ENCODE measurements at places on chromosomes 5 and 9.

DNA sequence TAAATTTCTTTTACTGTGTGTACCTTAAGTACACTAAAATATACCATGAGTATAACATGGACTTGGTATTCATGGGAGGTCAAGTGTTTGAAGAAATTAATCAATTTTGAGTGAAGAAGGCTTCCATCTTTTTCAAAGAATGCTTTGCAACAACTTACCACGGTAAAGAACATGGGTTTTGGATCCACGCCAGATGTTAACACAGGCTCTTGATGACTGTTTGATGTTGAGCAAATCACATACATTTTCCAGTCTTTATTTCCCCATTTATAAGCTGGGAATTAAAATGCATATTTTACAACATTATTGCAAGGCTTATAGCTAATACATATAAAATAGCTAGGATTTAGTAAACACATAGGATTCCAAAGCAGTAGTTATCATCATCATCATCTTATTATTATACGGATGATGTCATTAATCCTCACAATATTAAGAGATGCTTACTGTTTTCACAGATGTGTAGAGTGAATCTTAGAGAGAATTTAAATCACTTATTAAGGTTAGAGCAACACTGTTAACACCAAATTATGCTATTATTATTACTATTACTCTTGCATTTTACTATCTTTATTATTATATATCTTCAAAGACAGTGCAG, 362.0 kb downstream of the PRELID2 start:
- no peak for DNase-seq

GRCh38 chr5:99191206-99191745, 262.5 kb upstream of the CHD1 start:
- DNase-seq = no peak

- no peak for DNase-seq
Observed at GRCh38 chr5:108174286-108174685, 207.6 kb downstream of the FBXL17 start.

DNA sequence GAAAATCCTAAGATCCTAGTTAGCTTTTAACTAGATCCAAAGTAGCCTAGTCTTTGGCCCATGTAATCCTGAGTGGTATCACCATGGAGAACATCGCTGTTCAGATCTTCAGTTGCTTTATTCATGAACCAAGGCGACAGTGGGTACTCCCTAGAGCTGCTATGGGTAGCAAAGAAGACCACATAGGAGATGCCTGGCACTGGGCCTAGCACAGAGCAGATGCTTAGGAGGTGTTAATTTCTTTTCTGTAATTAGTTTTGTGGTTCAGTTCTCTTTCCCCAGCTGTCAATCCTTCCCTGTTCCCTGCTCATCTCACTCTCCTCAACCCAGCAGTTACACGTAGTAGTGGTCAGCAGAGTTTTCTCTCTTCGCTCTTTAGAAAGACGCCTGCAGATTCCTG, 9.3 kb downstream of the CAST start:
- DNase-seq = no peak

DNA sequence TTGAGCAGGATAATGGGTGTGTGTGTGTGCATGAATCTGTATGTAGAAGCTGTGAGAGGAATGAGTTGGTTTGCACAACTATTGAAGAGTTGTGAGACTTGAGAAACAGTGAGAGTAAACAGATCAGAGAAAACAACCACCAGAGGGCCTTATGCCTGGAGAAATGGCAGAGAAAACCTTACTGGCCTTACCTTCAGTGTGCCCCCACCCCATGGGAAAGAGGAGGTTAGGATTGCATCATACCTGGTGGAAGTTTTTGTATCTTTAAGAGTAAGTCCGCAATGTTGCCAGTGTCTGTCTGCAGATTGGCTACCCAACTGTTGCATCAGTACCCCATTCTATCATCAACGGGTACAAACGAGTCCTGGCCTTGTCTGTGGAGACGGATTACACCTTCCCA, 1909.4 kb upstream of the WWC1 start:
- no peak for DNase-seq

DNA sequence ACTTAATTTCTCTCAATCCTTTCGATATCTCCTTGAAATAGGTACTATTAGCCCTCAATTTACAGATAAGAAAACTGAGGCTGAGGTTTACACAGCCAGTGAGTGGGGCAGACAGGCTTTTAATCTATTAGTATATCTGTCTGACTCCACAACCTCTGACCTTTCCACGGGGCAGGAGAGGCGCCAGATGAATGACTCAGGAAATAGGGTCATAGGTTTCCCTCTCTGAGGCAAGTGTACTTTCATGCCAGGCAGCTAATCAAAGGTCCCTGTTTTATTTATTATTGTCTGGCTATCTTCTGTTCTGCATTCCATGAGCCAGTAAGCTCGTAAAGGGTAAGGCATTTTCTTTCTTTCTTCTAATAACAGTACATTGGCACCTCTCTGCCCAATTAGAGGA, 79.6 kb upstream of the KLF4 start:
- no peak for DNase-seq

- no peak for DNase-seq
Observed at GRCh38 chr5:99059685-99060084, 130.9 kb upstream of the CHD1 start.

DNA sequence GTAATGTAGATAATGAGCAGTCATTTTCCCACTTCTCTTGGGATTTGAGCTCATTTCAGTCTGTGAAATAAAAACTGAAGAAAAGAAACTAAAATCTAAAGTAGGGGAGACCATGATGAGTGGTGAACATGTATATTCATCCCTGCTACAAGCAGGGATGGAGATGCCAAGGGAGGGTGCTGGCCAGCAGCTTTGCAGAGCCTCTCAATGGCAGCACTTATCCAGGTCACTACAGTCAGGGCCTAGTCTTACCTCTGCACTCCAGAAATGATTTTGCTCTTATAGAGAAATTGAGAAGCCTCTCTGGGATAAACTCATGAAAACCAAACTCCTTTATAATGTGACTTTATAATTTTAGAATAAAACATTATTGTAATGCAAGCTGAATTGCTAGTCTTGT, 317.6 kb downstream of the FBXL17 start:
- DNase-seq = no peak

GRCh38 chr5:91301106-91301846, 81.8 kb downstream of the ARRDC3 start:
- DNase-seq = no peak

GRCh38 chr5:29218138-29218537, 1975.3 kb upstream of the CDH6 start:
- no peak for DNase-seq

DNA sequence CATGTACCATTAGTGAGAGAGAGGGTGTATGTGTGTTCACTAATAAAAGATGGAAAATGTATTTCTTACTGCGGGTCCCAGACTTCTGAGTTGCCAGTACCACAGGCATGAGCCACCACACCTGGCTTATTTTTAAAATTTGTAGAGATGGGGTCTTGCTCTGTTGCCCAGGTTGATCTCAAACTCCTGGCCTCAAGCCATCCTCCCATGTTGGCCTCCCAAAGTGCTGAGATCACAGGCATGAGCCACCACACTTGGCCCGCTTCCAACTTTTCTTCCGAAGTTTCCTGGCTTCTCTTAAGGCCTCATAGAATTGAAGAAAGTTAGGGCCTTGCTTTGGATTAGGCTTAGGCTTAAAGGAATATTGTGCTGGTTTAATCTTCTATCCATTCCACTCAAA, 40.4 kb upstream of the F2RL2 start:
- no peak for DNase-seq

GRCh38 chr5:178381206-178381605, 148.6 kb upstream of the PHYKPL start:
- no peak for DNase-seq

- peak; percentile 35 for DNase-seq
Observed at GRCh38 chr5:1801222-1801966, at the start of gene NDUFS6. NDUFS6 (plus strand) TSS chr5:1801407; CDS start chr5:1801418, 11 bp downstream.

DNA sequence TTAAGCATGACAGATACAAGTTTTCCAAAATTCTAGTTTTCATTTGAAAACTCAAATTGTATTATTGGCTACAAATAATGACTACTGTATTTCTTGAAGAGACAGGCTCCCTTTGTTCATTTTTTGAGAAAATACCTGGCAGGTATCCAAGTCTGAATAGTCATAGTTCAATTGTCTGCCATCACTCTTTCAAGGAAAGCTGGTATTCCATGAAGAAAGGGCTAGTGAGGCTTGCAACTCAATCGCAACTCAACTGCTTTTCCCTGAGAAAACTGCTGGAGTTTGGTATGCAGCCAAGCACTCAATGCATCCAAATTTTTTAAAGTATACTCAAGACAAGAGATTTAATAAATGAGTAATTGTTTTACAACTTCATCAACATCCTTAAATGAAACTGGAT, 61.4 kb upstream of the TRIO start:
- DNase-seq = no peak

DNA sequence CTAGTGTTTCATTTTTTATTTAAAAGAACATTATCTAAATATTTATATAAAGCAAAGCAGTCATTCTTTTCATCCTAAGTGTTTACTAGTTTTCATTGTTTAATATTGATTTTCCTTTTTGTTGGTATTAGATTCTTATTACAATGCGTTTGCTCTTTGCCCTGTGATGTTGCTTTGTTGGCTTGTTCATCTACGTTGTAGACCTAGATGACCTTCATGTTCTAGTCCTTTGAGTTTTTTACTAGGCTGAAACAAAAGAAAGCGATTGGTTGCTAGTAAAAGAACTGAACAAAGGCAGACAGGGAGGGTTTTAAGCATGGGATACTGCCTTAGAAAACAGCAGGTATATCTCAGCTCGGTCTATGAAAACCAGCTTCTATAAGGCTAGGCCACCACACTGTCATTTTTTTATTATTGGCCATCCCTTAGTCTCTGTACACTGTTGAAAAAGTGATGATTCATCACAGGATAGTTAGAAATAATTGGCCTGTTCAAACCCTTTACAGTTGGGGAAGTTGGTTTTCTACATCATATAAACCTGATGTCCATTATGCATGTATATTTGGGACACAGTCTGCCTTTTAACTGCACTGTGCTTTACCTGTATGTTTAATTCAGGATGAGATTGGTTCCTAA, 119.0 kb downstream of the ZCCHC7 start:
- DNase-seq = no peak

DNA sequence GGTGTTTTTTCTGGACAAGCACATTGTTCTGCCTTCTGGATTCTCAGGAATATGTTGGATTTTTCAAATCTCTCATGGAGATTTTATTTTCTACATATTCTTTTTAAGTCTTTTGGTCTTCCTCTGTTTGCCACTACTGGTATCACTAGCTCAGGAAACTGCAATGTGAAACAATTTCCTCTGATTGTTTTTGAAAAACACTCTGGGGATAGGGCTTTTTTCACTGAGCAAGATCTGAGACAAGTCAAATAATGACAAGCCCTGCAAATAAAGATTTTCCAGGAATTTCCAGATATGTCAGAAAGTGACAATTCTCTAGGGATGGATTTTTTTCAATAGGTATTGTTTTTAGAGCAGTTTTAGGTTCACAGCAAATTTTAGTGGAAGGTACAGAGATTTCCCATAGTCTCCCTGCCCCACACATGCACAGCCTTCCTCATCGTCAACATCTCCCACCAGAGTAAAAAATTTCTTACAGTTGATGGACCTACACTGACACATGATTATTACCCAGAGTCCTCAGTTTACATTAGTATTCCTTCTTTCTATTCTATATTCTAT, 86.9 kb upstream of the TMEM161B start:
- DNase-seq = no peak

DNA sequence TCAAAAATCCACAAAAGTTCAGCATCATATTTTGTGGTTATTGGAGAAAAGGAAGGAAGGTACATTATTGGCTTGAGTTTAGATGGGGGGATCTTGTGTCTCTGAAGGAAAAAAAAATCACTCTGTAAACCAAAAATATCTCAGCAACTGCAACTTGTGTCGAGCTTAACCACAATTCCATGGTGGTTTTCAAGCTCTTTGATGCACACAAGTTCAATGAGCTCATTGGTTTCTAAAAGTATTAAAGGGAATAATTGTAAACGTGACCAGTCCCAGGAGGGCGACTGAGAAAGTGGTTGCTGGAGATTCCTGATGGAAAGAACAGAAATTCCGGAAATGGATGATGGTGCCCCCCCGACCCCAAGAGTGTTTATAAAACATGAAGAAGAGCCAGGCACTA, 173.8 kb downstream of the PSAT1 start:
- no peak for DNase-seq

DNA sequence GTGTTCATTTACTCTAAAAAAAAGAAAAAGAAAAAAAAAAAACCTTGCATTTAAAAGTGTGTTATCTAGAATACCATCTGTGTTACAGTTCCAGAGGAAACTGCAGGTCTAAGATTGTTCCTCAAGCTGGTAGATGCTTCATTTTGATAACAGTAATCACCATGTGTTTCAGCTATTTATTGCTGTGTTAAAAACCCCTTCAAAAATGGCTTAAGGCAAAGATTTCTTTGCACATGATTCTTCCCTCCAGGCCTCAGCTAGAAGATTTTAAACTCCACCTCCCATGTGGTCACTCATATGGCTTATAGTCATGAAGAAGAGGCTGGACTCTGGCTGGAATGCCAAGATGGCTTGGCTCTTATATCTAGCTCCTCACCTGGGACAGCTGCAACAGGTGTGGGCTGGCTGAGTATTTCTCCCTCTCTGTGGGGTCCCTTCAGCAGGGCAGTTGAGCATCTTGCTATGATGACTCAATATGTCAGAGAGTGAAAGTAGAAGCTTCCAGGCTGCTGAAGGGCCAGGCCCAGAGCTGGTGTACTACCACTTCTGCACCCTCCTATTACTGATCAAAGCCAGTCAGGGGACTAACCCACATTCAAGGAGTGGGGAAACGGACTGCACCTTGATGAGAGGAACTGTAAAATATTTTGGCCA, 920.4 kb upstream of the DMAC1 start:
- DNase-seq = no peak

GRCh38 chr9:132537352-132537751, 45.1 kb upstream of the BARHL1 start:
- DNase-seq = no peak

GRCh38 chr9:137354153-137354844, 52.2 kb upstream of the NRARP start:
- DNase-seq = no peak

DNA sequence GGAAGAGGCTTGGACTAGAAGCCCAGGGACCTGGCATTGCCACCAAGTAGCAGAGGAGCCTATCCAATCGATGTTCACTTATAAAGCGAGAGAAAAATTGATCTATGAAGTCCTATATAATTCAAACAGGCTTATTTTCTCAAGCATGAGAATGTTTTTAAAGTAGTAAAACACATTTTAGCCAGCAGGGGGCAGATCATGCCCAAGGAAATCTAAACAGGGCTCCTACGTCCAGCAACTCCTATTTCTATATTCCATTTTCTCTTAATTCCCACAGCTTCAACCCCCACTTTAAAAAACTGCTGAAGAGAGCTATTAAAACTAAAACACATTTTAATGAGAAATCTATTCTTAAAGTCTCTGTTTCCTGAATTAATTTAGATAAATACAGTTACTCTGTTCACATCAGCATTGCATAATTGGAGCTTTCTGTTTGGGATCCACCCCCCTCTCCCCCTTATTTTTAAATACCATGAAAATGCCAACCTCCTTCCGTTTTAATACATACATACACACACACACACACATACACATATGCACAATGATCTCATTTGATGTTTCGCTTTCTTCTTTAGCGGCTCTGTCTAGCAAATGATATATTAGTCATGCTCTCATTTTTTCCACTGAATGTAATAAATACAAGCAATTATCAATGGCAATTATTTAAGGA, 144.9 kb downstream of the MYO10 start:
- no peak for DNase-seq

Data from tibial nerve (tissue), 4 donors.